Sciatic nerve (tissue), 2 donors: ENCODE measurements at places on chromosomes 3 and 15.

- DNase-seq: no peak
Measured at GRCh38 chr3:151232991-151233390, 30.0 kb upstream of the GPR171 start.

GRCh38 chr3:55658690-55659562, 171.8 kb upstream of the WNT5A start:
- DNase-seq: no peak

DNA sequence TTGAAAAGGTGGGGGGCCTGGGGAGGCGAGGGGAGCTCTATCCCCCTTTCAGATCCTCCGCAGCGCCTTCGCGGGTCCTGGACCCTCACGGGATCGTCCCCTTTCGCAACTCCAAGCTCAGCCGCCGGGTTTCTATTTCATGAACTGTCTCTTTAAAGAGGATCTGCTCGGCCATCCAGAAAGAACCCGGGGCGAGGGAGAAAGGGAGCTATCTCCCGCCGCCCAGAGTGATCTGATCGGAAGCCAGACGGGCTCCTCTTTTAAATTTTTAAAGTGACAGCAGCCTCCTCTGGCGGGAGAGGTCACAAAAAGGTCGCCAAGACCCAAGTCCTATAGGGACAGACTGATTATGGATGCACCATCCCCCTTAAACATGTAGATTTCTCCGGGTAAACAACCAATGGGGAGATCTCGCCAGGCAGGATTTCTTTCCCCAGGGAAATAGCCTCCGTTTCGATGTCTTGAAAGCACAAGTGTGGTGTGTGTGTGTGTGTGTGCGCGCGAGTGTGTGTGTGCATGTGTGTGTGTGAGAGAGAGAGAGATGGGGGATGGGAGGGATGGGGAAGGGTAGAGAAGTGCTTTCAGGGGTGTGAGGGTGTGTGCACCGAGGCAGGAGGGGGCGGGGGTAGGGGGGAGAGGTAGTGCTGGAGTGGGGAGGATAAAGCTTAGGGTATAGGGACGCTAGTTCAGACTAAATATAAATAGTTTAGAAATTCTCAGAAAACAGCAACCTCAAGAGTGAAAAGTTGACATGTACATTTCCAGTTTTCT, 516.1 kb downstream of the MECOM start:
- peak; percentile 58 for DNase-seq

DNA sequence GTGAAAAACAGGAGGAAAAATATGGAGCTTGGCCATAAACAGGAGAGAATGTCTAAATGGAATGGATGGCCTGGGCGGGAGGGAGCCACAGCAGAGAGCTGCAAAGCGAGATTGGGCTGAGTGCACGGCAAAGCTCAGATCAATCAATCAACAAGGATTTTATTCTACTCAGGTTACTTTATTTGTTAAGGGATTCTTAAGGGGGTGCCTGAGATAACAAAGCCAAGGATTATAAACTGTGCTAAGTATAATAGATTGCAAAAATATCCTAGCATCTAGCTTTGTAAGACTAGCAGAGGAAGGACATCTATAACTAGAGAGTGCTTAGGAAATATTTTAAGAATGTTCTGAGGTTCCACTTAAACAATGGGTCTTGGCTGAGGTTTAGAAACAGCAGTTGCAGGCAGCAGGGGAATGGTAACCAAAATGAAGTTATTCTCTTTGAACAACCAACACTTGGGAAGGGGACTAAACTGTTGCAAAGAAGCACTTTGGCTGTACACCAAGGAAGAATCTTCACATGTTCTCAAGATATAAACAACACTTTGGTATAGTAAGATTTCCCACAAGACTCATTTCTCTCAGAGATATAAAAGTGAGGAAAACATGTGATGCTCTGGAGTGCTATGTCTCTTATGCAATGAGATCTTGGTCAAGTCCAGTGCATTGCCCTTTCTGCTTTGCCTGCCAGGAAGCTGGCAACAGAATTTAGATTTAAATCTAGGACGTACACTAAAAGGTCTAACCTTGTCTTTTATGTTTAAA, 35.5 kb downstream of the TMEM212 start:
- no peak for DNase-seq

DNA sequence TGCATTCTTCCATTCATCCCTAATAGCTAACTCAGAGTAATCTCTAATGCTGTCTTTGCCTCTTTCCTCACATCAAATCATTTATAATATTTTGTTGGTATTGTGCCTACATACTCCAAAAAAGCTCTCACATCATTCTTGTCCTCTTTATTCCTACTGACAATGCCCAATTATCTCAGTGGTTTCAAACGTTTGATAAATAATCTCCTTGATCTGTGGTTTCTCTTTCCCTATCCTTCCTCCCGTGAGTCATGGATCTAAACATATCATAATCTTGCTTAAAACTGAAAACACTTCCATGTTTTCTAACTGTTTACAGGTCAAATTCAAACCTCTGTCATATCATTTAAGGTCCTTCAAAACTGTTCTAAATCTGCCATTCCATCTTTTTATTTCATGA, 115.1 kb downstream of the CNTN6 start:
- DNase-seq: no peak

- peak; percentile 74 for DNase-seq
Measured at GRCh38 chr3:155664925-155665695, 79.8 kb downstream of the PLCH1 start.

DNA sequence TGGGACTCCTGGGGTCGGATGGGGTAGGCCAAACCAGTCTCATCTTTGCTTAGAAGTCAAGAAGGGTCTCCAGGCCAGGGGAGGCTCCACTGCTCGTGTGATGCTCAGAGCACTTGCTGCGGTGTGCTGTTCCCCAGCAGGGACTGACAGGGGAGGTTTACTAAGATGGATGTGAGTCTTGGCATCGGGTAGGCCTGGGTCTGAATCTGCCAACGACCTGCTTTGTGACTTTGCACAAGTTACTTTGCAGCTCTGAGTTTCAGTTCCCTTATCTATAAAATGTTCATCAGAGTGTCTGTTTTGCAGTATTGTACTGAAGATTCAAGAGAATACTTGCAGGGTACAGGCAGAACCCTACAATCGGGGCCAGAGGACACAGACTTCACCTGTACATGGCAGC, 17.3 kb upstream of the CDCP1 start:
- no peak for DNase-seq

DNA sequence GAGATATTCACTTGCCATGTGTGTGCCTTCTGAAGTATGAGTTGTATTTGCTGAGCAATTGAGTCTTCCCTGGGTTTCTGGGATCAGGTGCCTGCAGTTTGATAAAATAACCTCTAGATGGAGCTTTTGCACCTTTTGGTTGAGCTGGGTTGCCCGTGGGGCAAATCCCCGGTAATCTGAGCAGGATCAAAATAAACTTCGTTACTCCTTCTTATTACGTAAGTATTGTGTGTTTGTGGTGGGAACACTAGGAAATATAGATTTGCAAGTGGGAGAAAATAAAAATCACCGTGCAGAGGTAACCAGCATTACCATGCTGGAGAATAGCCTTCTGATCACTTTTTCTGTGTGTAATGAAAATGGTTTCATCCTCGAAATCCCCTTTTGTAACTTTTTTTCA, 277.4 kb upstream of the NR2E3 start:
- DNase-seq: no peak

GRCh38 chr15:76898102-76898501, 7.0 kb downstream of the SCAPER start:
- DNase-seq: no peak

- DNase-seq: peak; percentile 79
Measured at GRCh38 chr3:94249491-94250079, 186.7 kb downstream of the NSUN3 start.

DNA sequence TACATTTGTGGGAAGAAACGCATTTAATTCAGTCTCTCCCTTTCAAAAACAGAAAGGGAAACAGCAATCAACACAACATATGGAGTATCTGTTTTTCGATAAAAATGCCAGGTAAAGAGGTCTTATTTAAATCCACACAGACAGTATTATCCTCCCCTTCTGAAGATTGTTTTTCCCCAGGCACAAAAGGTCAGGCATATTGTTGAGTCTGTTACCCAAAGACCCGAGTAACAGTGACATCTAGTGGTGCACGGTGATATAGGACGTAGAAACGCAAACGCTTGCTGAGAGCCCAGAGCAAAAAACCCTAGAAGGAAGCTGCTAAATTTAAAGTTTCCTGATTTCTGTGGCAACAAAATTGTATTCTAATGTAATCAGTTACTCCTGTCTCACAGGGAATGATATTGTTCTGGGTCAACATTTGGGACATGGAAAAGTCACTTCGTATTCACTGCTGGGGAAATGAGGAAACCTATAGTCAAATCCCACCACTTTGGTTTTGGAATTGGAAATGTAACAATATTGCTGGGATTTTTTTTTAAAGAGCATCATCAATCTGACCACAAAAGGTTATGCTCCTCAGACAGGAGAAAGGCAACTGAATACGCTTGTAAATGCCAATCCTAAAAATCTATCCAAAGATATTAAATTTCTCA, 312.7 kb upstream of the CCDC54 start:
- peak; percentile 77 for DNase-seq

- DNase-seq: no peak
Measured at GRCh38 chr3:193795062-193795690, 202.2 kb downstream of the OPA1 start.

GRCh38 chr3:8872261-8872660, 91.0 kb downstream of the RAD18 start:
- DNase-seq: no peak

DNA sequence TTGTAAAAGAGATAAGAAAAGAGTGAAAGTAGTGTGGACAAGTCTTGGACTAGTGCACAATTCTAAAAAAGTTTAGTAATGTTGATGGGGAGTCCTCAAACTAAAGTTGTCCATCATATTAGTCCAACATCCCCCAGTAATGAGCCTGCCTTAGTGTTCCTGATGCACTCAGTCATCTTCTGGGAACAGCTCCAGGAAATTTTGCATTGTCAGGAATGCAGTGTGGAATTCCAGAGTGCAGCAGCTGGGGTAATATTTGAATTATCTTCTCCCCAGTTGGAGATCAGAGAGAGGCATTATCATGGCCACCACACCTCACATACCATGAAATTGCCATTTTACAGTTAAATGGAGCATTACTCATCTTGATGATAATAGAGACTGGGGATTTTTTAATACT, 528.8 kb upstream of the NAALADL2 start:
- DNase-seq: no peak

GRCh38 chr3:16484216-16484615, 29.3 kb downstream of the RFTN1 start:
- DNase-seq: no peak

DNA sequence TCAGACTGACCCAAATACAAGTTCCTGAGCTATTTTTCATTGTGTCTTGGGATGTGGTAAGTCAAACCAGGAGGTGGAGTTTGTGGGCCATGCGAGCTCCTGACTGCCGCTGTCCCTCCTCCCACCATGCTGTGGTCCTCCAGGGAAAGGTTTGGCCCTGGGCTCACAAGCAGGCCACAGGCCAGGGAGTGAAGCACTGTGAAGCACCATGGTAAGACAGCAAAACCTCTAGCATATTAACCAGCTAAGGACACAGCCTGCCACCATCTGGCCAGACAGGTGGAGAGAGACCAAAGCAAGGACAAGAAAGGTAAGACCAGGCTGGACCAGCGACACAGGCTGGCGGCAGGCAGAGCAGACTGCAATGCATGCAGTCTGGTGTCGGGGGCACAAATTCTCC, 15.3 kb downstream of the RAB43 start:
- no peak for DNase-seq

DNA sequence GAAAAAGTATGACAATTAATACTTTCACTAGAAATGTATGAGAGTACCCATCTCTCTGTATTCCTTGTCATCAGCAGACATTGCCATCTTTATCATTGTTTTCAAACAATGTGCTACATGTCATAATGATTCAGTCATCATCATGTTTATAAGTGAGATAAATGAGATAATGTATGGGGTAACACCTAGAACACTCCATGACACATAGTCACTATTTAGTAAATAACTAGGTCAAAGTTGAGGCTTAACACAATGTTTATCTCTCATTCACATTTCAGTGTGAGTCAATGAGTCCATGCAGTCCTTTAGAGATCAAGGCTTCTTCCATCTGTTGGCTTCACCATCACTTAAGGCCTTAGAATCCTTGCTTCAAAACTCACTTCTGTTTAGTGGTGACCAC, 70.0 kb downstream of the NLGN1 start:
- no peak for DNase-seq

GRCh38 chr3:46462111-46462510, 2.6 kb downstream of the LTF start:
- DNase-seq: no peak

DNA sequence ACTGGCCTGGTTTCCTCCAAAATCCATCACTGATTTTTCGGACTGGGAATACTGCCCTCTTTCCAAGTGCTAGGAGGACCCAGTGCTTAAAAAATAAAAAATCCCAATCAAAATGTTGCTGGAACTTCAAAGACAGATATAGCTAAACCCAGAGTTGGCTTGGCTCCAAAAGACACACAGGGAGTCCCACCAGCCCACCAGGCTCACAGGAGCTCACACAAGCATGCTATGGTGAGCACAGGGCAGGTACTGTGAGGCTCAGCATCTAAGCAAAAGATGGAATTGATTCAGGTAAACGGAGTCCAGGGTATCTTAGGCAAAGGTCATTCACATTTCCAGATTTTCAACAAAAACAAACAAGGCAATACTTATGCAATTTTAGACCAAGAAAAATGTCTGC, 3.7 kb downstream of the TRANK1 start:
- DNase-seq: no peak

- DNase-seq: no peak
Measured at GRCh38 chr3:73433687-73434086, 191.1 kb downstream of the PDZRN3 start.

- DNase-seq: no peak
Measured at GRCh38 chr15:76982756-76983155, 12.2 kb upstream of the PSTPIP1 start.

- no peak for DNase-seq
Measured at GRCh38 chr3:171453180-171453886, 6.9 kb downstream of the TNIK start.

DNA sequence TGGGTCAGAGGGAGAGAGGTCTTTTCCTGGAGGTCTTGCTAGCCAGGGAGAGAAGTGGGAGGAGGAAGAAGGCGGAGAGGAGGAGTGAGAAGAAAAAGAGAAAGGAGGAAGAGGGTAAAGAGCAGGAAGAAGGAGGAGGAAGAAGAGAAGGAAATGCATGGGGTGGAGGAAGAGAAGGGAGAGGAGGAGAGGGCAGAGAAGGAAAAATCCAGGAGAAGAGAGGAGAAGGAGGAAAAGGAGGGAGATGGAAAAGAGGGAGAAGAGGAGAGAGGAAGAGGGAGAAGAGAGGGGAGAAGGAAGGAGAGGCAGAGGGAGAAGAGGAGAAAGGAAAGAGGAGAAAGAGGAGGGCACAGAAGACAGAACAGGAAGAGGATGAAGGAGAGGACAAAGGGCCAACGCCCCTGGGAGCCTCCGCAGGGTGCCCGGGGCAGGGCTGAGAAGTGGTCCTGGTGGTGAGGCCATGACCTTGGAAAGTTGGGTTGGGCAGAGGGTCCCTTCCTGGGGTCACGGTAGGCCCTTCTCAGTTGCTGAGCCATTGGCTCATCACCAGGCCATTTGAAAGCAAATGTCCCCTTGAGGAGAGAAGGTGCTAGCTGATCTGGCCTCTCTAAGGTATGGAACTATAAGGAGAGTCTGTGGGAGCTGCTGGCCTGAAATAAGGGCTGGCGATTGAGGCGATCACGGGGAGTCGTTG, 1.2 kb upstream of the SEMA3F start:
- no peak for DNase-seq
